ENCODE measurements at places on chromosomes 2 and 18.

GRCh38 chr2:216328347-216328746, 43.9 kb downstream of the MARCHF4 start:
- DNase-seq = no peak

- no peak for DNase-seq
These were observed 19.1 kb downstream of the CAPG start for GRCh38 chr2:85390941-85391669.

DNA sequence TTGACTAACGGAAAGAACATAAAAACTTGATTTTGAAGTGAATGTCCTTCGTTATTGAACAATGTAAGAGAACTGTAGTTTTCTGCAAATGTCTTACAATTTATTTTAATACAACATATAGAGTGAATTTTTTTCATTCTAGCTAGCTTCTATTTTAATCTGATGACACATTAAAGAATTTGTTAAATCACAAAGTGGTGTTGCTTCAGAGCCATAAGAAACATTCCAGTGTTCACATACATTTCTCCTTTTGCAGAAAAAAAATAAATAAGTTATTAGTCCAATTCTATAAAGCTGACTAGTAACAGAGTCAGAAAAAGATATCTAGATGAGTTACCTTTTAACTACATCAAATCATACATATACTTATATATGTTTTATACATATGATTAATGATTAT, 914.3 kb upstream of the SLC39A10 start:
- no peak for DNase-seq

DNA sequence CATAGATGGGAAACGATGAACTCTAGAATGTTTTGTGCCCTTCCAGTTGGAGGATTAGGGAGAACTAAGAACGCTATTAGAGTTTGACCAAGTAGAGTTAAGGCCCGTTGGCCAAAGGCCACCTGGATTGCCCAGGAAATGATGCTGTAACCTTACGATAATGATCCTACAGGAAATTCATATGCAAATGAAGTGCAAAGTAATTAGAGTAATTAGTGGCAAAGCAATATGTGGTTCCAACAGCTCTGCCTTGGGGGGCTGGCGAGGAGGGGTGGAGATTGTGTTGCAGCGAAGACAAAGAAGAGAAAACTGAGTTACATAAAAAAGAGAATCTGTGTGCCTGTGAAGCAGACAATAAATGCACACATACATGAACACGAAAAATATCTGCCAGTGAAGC, 61.5 kb upstream of the BOD1L2 start:
- DNase-seq = no peak

GRCh38 chr2:117693154-117693553, 121.3 kb upstream of the DDX18 start:
- DNase-seq = no peak

DNA sequence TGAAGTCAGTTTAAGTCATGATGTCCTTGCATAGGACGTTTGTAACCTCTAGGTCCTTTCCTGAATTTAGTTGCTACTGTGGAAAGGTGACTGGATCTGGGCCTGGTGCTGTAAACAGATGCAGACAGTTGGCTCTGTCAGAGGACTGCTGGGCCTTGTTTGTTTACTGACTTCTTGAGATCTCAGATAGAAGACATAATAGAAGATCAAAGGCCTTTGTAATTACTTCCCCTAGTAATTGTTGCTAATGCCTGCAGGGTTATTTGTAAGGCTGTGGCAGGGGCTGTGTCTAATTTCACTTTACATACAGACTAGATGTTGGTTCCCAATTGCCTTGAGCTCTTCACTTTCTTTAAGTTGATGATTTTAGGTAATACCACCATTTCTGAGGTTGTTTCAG, 42.5 kb downstream of the LYPD6B start:
- no peak for DNase-seq

DNA sequence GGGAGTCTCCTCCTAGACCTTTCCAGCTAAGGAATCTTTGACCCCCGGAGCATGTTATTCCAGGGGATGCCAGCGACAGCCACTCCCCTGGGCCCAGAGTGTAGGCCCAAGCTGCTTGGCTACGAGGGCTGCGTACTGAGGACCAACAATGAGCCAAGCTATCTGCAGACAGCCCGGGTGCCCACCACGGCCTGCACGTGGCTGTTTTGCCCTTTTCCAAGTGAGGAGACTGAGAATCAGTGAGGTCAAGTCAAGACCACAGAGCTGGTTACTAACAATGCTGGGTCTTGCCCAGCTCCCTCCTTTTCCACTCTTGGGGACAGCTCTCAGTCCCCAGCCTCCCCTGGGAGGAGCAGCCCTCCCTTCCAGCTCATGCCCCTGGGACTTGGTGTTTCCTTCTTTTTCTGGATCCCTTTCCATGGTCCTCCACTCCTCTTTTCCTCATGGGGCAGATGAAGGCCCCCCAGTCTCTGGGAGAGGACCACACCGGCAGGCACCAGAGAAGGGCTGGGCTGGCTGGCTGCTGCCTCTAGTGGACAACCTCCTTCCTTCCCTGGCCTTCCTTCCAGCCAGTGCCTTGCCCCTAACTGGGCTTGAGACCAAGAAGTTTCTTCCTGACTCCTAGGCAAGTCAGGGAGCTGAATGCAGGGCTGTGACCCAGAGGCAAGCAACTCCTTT, 550 bp upstream of the MALL start:
- DNase-seq = no peak

- DNase-seq = no peak
These were observed 23.7 kb downstream of the CUL3 start for GRCh38 chr2:224561234-224562005.

- no peak for DNase-seq
These were observed 51.5 kb upstream of the FAHD2A start for GRCh38 chr2:95350774-95351597.

GRCh38 chr2:64052463-64053241, 33.4 kb upstream of the VPS54 start:
- no peak for DNase-seq
